SK-MEL-5 (cell line): ENCODE measurements at places on chromosomes 7 and 10. TPM values are rescaled to one million over a fixed set of nuclear protein-coding genes. Genes with fewer than 3 reads are reported as not detected.

The CPED1 gene
- 4.9 and 6.2 TPM in 2 replicates for total RNA-seq

The OR6B1 gene
- total RNA-seq: not detected in 2 replicates

The PRTFDC1 gene
- 0.21 and 0.24 TPM in 2 replicates for total RNA-seq

The GNGT1 gene
- total RNA-seq: not detected in 2 replicates
